ENCODE measurements at places on chromosomes 13 and 19.

- DNase-seq: no peak
These were observed 117.1 kb downstream of the TSHZ3 start for GRCh38 chr19:31232180-31232579.

- DNase-seq: no peak
These were observed 18.1 kb upstream of the NPAS1 start for GRCh38 chr19:47001584-47001983.

DNA sequence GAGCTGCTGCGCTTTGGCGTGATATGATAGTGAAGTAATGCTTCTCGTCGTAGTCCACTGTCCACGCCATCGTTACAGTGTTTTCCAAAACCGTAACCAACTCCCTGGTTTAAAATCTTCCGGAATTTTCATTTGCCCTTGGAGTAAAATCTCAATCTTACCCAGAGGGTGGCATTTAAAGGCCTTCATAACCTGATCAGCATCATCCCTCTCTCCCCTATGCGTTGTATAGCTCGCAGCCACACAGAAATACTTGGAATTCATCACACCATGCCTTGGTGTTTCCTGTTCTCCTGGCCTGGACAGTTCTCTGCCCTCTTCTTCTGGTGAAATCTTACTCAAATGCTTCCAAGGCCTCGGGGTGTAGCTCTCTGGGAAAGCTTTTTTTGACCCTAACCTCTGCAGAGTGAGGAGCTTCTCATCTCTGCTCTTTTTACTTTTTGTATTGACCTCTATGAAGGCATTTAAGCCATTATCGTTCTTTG is 839 bp downstream of the MPHOSPH8 start:
- DNase-seq: peak; percentile 2

GRCh38 chr13:89455741-89456140 is 1784.6 kb downstream of the SLITRK5 start:
- DNase-seq: no peak

DNA sequence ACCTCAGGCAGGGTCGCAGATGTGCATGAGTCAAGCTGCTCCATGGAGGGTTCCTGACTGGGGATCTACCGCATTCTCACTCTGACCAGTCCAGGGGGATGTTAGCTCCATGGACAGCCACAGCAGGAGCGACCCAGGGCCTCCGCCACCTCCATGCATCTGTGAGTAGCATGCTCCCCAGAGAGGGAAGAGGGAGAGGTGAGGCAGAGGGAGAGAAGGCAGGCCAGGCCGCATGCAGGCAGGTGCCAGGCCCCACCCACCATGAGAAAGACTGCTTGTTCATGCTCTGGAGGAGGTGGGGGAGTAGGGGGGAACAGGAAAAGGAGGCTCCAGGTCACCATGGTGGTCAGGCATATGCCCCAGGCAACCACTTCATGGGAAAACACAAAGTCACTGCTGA is 20.3 kb downstream of the TUBA3C start:
- DNase-seq: no peak

DNA sequence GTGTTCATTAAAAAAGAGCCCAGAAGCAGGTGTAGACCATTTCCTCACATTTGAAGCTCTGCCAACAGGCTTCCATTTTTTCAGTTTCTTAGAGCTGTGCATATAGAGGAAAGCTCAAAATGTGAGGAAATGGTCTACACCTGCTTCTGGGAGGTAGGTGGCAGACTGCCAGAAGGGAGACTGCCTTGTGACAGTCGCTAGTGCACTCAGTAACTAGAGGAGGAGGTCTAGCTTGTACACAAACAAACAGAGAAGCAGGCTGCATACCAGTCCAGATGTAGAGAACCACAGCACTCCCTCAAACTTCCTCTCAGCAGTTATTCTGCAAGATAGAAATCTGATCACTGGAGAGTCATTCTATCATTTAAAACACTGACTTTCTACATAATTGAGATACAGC is 800.2 kb downstream of the EFNB2 start:
- no peak for DNase-seq

DNA sequence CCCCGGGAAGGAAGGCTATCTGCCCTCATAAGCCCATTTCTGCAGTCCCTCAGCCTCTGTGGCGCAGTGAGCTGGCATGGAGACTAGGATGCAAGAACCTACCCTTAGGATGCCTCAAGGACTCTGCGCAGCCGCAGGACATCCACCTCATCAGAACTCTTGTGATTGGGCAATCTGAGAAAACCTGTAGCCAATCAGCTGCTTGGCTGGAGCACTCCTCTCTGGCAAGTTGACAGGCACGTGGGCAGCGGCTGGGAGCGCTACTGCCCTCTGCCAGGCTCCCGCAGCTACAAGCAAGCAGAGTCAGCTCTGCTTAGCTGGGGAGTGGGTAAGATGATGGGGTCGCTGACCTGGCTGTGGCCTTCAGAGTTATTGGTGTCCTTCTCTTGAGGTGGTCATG is 1.5 kb upstream of the ECSIT start:
- peak; percentile 71 for DNase-seq

GRCh38 chr13:35769812-35770211 is 293.3 kb upstream of the MAB21L1 start:
- no peak for DNase-seq

GRCh38 chr13:108915634-108916512 is 286.5 kb downstream of the MYO16 start:
- peak; percentile 90 for DNase-seq

DNA sequence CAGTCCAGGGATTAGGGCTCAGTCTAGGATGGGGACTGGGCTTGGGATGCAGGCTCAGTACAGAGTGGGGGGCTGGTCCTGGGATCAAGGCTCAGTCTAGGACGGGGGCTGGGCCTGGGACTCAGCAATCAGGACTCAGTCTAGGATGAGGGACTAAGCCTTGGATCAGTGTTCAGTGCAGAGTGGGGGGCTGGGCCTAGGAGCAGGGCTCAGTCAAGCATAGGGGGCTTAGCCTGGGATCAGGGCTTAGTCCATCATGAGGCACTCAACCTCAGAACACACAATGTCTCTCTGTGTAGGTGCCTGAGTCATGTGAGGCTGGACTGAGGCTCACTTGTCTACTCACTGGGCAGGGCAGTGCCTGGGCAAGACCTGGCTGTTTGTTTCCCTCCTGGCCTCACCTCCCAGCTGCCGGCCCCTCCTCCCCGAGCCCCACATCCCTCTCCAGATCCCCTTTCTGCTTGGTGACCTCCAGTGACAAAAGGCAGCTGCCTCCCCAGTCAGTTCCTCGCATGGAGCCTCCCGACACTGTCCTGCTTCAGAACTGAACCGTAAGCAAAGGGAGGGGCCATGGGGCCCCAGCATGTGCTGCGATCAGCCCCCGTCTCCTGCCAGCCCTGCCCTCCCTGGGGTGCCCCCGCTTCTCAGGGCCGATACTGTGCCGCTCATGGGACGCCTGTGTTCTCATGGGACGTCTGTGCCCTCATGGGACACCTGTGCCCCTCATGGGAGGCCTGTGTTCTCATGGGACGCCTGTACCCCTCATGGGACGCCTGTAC is 6.5 kb upstream of the S1PR4 start:
- no peak for DNase-seq

DNA sequence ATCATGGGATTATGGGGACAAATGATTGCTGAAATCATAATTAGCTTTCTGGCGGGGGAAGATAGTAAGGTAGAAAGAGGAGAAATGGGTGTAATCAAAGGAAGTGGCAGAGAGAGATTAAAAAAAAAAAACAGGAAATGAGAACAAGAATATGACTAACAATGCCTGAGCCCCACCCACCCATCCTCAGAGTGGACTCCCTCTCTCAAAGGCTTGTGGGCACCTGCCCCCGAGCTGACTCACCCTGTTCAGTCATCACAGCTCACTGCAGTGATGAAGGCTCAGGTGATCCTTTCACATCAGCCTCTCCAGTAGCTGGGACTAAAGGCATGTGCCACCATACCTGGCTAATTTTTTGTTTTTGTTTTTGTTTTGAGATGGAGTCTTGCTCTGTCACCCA is 26.4 kb upstream of the TPT1 start:
- peak; percentile 96 for DNase-seq

- no peak for DNase-seq
These were observed 652.5 kb downstream of the SLITRK1 start for GRCh38 chr13:83229574-83230305.

DNA sequence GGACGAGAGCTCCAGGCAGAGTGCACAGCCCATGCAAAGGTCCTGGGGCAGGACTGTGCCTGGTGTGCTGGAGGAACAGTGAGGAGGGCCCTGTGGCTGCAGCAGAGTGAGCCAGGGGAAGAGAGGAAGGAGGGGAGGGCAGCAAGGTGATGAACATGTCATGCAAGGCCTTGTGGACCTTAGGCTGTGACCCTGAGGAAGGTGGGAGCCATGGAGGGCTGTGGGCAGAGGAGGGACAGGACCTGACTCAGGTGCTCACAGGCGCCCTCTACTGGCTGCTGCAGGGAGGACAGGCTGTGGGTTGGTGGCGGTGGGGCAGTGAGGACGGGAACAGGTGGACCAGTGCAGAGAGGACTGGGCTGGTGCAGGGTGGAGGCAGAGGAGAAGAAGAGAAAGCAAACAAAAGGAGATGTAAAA is 170.3 kb downstream of the PTPRS start:
- peak; percentile 62 for DNase-seq

DNA sequence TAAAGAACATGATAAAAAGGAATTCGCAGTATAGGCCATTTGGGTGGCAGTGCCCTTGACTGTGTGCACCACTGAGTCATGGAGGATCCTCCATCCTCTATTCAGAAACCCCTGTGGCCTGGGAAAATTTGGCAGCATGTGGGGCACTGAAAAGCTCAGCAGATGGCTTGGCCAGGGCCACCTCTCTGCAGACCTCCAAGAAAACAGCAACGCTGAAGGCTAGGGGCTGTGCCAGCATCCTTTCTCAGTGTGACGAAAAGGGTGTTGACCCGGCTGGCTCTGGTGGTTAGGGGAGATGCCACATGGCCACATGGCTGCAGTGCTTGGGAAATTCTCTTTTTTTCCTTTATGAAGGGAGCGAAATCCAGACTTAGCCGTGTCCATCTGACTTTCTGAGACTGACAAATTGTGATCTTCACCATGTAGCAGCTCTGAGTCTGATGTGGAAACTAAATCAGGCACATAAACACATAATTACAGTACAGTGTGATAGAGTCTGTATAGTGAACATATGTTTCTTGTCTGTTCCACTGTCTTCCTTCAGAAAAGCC is 178.0 kb downstream of the KCTD12 start:
- DNase-seq: no peak

GRCh38 chr13:75372517-75372916 is 109.5 kb downstream of the TBC1D4 start:
- peak; percentile 56 for DNase-seq

- peak; percentile 26 for DNase-seq
These were observed 57.3 kb downstream of the MBD3L2B start for GRCh38 chr19:6963937-6964336.

DNA sequence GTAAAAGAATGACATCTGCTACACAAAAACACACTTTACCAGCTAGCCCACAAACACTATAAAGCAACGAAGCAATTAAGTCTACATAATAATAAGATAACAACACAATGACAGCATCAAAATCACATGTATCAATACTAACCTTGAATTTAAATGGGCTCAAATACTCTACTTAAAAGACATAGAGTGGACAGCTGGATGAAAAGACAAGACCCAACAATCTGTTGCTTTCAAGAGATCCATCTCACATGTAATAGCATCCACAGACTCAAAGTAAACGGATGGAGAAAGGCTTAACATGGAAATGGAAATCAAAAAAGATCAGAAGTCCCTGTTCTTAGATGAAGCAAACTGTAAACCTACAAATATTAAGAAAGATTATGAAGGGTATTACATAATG is 2175.9 kb downstream of the PCDH9 start:
- DNase-seq: no peak

DNA sequence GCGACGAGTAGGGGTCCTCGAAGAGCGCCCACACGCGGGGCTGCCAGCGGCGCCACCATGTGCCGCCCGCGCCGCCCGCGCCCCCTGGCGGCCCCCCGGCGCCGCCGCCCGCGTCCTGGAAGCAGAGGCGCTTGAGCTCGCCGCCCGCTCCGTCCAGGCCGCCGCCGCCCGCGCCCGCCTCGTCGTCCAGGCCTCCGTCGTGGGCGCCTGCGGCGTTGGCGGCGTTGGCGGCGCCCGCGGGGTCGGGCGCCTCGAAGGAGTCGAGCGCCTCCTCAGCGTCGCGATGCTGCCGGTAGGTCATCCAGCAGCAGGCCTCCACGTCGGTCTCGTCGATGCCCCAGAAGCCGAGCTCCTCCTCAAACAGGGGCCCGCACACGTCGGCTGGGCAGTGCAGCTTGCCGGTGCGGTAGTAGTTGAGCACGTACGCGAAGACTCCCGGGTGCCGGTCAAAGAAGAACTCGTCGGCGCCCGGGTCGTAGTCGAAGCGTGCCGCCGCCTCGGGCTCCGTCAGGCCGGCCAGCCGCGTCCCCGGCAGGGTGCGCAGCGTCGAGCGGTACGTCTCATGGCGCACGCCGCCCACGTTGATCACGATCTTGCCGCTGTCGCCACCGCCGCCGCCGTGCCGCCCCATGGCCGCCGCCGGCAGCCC is 829 bp downstream of the KCNC3 start:
- DNase-seq: peak; percentile 51

GRCh38 chr19:1260749-1261537 is 8.2 kb upstream of the CIRBP start:
- peak; percentile 99 for DNase-seq

DNA sequence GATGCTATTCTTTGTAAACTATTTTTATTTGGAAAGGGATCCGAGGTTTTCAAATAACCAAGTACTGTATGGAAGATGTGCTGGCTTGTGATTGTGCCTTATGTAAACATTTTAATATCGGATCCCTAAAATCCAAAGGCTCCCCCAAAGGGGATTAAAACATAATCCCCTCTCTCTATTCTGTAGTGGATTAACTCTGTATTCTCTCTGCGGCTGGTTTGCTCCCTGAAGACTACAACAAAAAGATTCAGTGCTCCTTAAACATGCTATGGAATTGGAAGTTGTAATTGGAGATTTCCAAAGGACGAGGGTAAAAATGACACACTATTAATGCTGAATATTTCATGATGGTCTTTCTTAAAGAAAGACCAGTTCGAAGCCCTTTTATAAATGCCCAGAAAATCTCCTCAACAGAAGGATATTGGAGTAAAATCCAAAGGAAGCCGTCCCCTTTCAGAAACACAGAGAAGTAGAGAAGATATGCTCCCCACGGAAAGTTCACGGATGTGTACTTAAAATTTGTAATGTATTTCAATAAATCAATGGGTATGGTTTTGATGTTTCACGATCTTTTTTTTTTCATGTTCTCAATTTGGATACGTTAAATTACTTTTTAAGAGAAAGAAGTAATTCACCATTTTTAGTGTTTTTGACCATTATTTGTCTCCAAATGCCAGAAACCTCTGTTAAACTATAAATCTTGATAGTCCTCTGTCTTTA is 6.5 kb downstream of the MAB21L1 start:
- DNase-seq: no peak

GRCh38 chr13:79096099-79096498 is 310.0 kb downstream of the RBM26 start:
- no peak for DNase-seq

GRCh38 chr13:98313023-98313921 is 136.2 kb upstream of the RNF113B start:
- no peak for DNase-seq

DNA sequence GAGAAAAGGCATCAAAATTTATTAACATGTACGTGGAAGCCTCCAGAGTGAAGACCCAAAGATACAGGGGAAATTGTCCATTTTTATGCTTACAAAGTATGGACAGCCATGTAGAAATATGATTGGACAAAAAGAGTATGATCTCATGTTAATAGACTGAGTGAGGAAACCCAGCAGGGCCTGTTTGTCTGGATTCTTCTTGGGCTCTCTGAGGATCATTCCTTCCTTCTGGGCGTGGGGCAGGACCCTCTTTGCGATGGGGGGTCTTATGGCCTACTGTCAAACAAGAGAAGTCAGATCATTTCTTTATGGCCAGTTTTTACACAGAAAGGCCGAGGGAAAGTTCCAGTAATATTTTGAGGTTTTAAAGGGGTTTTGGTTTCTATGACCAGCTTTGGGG is 110.8 kb downstream of the ESD start:
- DNase-seq: no peak
